ENCODE measurements at places on chromosomes 6 and 20.

GRCh38 chr20:19277381-19277780 is 64.9 kb downstream of the SLC24A3 start:
- no peak for DNase-seq

- peak; percentile 24 for DNase-seq
These were observed 780 bp upstream of the TAF4 start for GRCh38 chr20:62066339-62066982.

- DNase-seq, result no peak
These were observed 81.5 kb upstream of the NHSL1 start for GRCh38 chr6:138580801-138581200.

- no peak for DNase-seq
These were observed 11.0 kb upstream of the FBXL4 start for GRCh38 chr6:98958776-98959175.

GRCh38 chr6:705047-705446 is 12.1 kb upstream of the EXOC2 start:
- no peak for DNase-seq

GRCh38 chr20:41615676-41616075 is 2.5 kb downstream of the CHD6 start:
- no peak for DNase-seq
